ENCODE measurements at places on chromosomes 12 and 14. TPM values are rescaled to one million over a fixed set of nuclear protein-coding genes. Genes with fewer than 3 reads are reported as not detected.
A peak's percentile ranks its signal among the peaks of the same experiment; 100 is the strongest.

- no peak for DNase-seq
Measured at GRCh38 chr14:80117876-80118275, 93.4 kb downstream of the DIO2 start.

DNA sequence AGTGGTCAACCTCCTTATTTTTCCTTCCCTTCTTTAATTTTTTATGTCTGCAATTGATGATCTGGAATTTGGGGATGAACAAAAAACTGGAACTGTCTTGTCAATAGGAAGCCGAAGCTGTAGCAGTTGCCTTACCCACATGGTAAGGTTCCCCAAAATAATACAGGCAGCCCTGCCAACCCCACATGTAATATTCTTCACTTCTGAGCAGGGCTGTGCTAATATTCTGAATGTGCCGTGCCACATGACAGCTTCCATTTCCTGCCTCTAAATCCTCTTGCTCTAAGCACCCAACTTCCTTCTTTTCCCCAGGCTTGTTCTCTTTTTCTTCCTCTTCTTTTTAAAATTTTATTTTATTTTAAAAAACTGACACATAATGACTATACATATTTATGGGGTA, 39.6 kb downstream of the GPATCH2L start:
- DNase-seq = no peak

DNA sequence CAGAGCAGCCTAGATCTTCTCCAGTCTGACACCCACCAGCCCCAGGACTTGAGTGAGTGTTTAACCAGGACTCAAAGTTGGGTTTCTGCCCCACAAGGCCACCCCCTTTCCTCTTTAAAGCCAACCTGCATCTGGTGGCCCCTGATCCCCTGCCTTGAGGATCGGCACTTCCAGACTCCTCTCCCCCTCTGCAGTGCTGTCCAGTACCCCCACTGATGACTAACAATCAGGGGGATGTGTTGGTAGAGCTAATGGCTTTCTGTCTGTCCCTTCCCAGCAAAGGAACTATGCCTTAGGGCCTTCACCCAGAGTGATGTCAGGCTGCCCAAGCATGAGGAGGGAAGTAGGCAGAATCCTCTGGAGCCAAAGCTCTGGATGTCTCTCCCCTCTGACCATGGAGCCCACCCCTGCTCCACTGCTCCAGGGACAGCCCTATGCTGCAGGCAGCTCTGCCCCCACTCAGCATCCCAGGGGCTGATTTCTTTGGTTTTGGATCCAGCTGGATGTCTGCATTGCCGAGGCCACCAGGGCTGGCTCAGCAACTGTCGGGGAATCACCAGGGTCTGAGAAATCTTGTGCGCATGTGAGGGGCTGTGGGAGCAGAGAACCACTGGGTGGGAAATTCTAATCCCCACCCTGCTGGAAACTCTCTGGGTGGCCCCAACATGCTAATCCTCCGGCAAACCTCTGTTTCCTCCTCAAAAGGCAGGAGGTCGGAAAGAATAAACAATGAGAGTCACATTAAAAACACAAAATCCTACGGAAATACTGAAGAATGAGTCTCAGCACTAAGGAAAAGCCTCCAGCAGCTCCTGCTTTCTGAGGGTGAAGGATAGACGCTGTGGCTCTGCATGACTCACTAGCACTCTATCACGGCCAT, 42.9 kb downstream of the DAD1 start:
- DNase-seq = peak; percentile 78

- no peak for DNase-seq
Measured at GRCh38 chr12:50103351-50103750, 457 bp upstream of the GPD1 start.

GRCh38 chr12:94586589-94587259, 63.6 kb downstream of the TMCC3 start:
- no peak for DNase-seq

DNA sequence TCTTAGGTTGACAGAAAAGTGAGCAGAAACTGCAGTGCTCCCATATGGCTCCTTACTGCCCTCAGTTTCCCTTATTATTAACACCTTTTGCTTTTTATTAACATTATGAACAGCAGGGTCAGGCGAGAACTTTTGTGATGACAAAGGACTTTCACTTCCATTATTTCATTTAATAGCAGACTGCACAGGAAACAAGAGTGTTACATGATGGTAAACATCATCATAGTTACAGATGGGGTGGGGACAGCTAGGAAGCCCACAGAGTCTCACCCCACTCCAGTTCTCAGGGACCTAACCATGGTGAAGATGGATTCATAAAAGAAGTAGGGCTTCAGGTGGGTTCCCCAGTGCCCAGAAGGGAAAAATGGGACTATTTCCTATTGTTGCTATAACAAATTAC, 110.1 kb upstream of the PELI2 start:
- no peak for DNase-seq

DNA sequence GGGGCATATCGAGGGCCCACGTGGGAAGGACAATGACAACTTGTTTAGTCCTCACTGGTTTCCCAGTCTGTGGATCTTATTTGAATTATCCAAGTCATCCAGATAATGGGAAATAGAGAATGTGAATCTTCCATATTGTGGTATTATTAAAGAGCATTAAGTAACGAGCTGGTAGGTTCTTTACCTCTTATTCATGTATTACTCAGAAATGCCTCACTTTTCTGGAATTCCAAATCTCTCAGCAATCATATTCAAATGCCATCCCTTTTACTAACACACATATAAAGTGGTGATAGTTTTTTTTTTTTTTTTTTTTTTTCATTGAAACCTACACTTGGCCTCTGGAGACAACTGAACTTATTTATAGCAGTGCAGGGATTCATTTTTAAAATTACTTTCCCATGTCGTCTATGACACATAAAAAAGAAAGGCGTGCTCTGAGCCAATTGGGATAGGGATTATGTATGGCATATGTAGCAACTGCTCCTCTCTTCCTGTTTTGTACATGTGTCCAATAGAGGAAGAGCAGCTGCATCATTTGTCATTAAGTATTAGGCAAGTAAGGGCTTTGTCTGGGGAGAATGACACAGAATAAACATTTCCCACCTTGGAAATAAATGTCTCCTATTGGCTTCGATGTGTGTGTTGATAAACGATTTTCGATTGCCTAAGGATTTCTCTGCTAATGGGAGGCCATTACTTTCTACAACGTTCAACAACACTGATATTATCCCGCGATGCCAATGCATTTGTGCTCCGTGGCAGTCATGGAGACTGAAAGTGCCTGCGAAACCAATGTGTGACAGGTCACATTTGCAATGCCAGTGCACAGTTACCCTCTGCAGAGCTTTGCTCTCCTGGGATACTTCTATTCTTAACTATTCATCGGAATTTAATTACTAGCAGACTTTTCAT, 78.6 kb upstream of the IFNG-AS1 start:
- DNase-seq = no peak

DNA sequence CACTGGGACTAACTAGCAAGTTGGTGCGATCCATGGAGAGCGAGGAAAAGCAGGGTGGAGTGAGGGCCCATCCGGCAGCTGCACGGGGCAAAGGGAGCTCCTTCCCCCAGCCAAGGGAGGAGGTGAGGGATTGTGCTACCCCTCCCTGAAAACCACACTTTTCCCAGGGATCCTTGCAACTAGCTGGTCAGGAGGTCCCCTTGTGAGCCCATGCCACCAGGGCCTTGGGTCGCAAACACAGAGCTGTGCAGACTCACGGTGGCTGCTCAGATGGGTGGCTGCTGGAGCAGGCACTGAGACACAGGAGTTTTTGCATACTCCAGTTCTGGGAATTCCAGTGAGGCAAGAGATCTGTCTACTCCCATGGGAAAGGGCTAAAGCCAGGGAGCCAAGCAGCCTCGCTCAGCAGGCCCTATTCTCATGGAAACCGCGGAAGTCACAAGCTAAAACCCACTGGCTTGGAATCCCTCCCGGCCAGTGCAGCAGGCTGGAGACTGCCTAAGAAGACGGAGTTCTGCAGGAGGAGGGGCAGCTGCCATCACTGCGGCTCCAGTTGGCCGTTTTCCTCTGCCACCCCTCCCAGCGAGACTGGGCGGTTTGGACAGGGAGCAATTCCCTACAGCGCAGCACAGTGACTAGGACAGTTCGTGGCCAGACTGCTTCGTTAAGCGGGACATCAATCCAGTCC, 10.9 kb upstream of the ZNF705A start:
- peak; percentile 54 for DNase-seq

DNA sequence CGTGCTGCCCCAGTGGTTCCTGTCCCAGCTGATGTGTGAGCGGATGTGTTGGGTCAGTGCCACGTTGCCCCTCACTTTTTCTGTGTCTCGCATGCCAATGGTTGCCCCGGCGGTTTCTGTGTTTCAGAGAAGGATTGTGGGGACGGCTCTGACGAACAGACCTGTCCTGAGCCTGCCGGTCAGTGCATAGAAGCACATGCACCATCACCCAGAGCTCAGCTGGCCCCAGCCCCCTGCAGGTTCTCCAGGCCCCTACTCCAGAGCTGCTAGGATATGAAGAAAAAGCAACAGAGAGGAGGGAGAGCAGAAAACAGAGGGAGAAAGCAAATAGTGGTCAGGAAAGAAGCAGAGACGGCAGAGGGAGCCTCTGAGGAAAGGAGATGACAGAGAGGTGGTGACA, 20.6 kb upstream of the LRP1-AS start:
- no peak for DNase-seq

GRCh38 chr12:23949348-23950209, at the start of gene SOX5:
Gene SOX5 (minus strand): TSS chr12:23949670. CDS start chr12:23949601, 69 bp downstream.
- peak; percentile 57 for DNase-seq

GRCh38 chr12:69438539-69438938, 31.6 kb upstream of the FRS2 start:
- no peak for DNase-seq

DNA sequence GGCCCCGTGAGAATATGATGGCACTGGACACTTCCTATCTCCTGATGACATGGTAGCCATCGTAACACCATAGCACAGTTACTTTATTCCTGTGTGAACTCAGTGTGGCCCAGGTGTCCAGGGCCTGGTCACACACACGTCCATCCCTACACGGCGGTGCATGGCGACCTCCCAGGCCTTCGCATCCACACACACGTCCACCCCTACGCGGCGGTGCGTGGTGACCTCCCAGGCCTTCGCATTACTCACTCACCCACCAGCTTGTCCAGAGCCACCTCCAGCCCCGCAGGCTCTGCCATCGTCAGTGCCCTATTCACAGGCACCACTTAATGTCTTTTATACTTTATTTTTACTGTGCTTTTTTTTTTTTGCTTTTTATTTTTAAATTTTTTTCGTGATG, 39.4 kb upstream of the TEX22 start:
- no peak for DNase-seq

GRCh38 chr12:49687941-49688340, 19.3 kb downstream of the FMNL3 start:
- no peak for DNase-seq

DNA sequence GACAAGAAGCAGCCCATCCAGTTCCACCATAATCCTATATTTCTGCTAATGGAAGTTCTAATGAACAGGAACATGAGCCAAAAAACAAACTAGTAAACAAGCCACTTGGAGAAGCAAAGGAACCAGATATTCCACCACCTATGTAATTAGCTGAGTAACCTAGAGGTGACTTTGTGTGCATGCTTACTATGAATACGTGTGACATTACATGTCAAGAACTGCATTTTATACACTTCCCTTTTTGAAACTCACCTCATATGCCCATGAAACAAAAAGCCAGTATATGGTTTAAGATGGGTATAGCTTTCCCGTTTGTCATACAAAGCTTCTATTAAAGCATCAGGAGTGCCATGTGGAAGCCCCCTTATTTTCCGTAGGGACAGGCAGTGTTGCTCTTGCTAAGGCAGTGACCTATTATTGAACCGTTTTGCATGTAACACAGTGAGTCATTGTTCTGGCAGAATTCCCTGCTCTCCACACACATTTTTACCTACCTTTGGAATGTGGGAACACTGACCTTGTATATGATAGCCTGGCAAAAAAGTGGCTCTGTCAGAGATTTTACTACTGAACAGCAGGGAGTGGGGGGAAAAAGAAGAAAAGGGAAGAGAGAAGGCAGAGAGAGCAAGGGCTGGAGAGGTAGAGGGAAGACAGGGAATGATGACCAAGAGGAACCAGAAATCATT, 34.8 kb upstream of the FRMD6 start:
- DNase-seq = peak; percentile 64

GRCh38 chr12:43289426-43289801, 262.6 kb downstream of the ADAMTS20 start:
- peak; percentile 41 for DNase-seq

- peak; percentile 90 for DNase-seq
Measured at GRCh38 chr12:52372216-52373154, 5.2 kb upstream of the KRT85 start.

- no peak for DNase-seq
Measured at GRCh38 chr12:7512553-7512952, 9.0 kb upstream of the CD163 start.

DNA sequence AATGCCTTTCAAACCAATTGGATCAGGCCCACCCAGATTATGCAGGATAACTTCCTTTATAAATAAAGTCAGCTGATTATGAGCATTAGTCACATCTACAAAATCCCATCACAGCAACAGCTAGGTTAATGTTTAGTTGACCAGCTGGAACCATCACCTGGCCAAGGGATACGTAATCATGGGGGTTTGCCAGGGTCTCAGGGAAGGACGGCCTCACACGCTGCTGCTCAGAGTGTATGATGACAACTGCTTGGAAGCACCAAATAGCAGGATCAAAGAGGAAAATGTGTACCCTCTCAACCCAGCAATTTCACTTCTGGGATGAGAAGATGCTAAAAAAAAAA, 162.6 kb downstream of the SLC15A4 start:
- DNase-seq = peak; percentile 25

GRCh38 chr14:93706360-93706955, 81.8 kb downstream of the PRIMA1 start:
- DNase-seq = no peak

DNA sequence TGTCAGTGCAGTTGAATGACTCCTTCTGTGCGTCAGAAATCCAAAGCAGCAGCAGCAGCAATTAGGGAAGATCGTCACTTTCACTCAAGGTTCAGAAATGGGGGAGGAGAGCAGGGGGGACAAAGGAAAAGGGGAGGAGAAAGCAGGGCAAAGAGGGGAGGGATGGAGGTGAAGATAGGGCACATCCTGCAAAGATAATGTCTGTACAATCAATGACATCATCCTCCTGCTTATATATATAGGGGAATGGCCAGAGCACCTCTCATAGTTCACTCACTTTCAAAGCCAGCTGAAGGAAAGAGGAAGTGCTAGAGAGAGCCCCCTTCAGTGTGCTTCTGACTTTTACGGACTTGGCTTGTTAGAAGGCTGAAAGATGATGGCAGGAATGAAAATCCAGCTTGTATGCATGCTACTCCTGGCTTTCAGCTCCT, at the start of gene NTS:
Gene NTS, plus strand, starts transcription at position 265 of the 431 bp plus-strand sequence. Its CDS starts 109 bp downstream, at position 374.
- DNase-seq = peak; percentile 32

- DNase-seq = peak; percentile 91
Measured at GRCh38 chr12:64451687-64452558, at the start of gene TBK1. Gene TBK1 (plus strand): TSS chr12:64452120. CDS start chr12:64455871, 3,751 bp downstream.

The PZP gene
- polyA plus RNA-seq = not detected

The SMCO2 gene
- not detected for polyA plus RNA-seq

The KRT6C gene
- not detected for polyA plus RNA-seq

The TMEM119 gene
- 4.1 TPM for polyA plus RNA-seq

The ABCC9 gene
- polyA plus RNA-seq = 1.8 TPM

The KCNA5 gene
- polyA plus RNA-seq = 1.8 TPM

The RABGGTA gene
- polyA plus RNA-seq = 25.8 TPM

The COCH gene
- polyA plus RNA-seq = 1.8 TPM

The DNAI7 gene
- polyA plus RNA-seq = 3.0 TPM

The MGP gene
- 745 TPM for polyA plus RNA-seq

The IAPP gene
- not detected for polyA plus RNA-seq

The KRT71 gene
- polyA plus RNA-seq = not detected

The MIP gene
- not detected for polyA plus RNA-seq

The TPPP2 gene
- polyA plus RNA-seq = 1.3 TPM

Measured in kidney (tissue), 22 donors.